Stimulated activated CD8-positive, alpha-beta memory T cell treated with anti-CD3 and anti-CD28 coated beads, Interleukin-4, amount 100 ng/mL, for 4 hours (primary cell): ENCODE measurements at places on chromosomes 16 and 17.
A peak's percentile ranks its signal among the peaks of the same experiment; 100 is the strongest.

DNA sequence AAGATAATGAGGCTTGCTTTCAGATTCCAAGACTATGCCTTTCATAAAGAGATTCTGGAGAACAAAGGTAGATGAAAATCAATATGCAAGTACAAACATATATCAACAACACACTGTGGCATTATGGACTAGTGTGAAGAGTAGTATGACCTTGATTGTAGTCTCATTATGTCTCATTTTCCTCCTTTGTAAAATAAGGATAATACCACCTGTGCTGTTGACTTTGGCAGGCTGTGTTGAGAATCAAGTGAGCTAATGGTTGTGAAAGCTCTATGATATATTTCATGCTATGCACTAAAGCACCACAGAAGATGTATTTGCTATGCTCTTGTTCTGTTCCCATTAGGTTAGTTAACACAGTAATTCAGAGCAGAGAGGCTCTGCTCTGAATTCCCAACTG, 78.5 kb upstream of the NACA2 start:
- DNase-seq, result no peak

GRCh38 chr16:12551946-12552345, 251.7 kb downstream of the CPPED1 start:
- no peak for DNase-seq

GRCh38 chr16:82585675-82586074, 41.1 kb upstream of the CDH13 start:
- no peak for DNase-seq

GRCh38 chr17:68344701-68345136, 53.4 kb downstream of the ARSG start:
- peak; percentile 10 for DNase-seq

DNA sequence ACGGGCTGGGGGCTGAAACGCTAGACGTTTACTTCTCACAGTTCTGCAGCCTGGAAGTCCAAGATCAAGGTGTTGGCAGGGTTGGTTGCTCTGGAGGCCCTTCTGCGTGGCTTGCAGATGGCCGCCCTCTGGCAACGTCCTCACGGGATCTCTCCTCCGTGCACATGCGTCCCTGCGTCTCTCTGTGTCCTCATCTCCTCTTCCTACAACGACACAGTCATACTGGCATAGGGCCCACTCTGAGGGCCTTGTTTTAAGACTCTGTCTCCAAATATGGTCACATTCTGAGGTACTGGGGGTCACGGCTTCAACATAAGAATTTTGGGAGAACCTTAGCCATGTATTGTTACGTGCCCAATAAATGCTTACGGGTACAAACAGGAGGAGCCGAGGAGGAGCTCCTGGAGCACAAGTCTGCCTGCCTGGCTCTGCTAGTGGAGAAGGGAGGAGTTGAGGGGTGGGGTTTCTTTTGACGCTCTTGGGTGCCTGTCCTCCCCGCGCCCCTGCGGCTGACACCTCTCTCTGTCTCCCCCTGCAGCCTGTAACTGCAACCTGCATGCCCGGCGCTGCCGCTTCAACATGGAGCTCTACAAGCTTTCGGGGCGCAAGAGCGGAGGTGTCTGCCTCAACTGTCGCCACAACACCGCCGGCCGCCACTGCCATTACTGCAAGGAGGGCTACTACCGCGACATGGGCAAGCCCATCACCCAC, 141.1 kb downstream of the NTN1 start:
- DNase-seq, result no peak
